ENCODE measurements at places on chromosomes 13 and 19.

- DNase-seq = peak; percentile 57
Observed at GRCh38 chr13:105817498-105817897, 718.0 kb downstream of the EFNB2 start.

GRCh38 chr13:53447456-53447855 lies 418.8 kb downstream of the OLFM4 start:
- DNase-seq = no peak

DNA sequence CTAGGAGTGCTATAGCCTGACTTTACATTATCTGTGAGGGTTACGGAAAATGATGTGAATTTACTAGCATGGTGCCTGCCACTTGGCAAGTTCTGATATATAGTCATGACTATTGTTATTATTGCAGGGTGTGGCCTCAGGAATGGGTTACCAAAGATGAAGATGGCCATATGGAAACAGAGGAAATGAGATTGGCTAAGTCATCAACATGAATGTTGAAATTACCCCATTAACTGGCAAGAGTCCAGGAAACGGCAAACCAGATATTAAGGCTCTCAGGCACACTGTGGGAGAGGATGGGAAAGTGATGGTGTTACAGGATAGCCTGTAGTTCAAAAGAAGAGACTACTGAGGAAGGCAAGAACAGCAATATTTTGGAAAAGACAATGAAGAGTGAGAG lies 183.3 kb downstream of the KCNRG start:
- DNase-seq = peak; percentile 63

- no peak for DNase-seq
Observed at GRCh38 chr19:7450243-7451223, 38.3 kb downstream of the PEX11G start.

DNA sequence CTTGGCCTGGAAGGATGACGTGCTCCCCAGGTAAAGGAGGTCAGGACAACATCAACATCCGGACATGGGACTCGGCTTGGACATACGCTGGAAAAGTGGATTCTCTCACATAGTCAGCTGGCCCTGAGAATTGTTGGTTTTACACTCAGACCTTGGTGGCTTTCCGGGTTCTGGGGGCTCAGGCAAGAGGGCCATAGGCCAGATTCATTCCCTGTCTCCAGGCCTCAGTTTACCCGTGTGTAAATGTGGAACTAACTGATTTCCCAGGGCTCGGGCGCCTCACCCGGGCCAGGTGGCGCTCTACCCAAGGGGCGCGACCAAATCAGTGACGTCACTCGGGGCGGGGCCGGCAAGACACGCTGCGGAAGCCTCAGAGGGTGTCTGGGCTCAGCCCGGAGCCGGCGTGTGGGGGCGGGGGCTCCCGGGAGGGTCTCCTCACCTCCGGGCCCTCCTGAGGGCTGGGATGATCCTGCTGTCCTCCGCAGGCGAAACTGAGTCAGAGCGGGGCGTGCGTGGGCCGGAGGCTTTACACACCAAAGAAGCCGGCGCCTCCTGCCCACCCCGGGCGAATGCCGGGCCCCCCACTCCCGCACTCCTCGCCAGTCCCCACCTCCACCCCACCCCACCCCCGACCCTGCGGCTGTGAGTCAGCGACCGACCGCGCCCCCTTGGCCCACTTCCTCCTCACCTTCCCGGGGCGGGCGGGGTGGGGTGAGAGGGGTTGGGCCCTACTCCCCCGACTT lies 862 bp upstream of the VASP start:
- peak; percentile 86 for DNase-seq

- DNase-seq = no peak
Observed at GRCh38 chr19:5268801-5269200, 71.8 kb downstream of the PTPRS start.

- DNase-seq = no peak
Observed at GRCh38 chr19:1274852-1275259, 474 bp upstream of the FAM174C start.

DNA sequence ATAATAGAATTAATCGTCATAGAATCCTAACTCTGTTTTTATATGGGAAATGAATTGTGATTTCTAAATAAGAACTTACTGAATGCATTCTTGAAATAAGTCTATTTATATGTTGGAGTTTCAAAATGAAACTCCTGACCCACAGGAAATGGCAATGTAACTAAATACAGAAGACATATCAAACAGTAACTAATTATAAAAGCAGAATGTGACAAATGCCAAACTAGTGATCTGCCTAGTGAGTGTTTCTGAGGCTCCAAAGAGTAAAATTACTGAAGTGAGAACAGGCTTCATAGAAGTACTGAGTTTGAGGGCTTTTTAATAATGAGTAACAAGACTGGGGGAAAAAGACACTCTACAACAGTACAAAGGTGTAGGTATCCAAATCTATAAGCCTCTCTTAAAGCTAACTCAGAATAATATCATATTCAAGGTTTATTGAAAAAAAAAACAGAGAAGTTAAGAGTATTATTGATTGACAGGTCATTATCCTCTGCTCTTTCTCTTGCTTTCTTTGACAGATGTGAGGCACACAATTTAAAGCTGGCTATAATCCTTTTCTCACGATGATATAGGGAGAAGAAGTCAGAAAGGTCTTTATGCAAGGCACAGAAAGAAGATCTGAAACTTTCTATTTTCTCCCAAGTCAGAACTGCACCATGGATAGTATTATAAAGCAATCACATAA lies 17.4 kb upstream of the ATXN8OS start:
- DNase-seq = no peak

- DNase-seq = no peak
Observed at GRCh38 chr13:80463673-80464352, 122.9 kb upstream of the SPRY2 start.

- DNase-seq = no peak
Observed at GRCh38 chr19:16325641-16326400, 1.2 kb downstream of the KLF2 start.

DNA sequence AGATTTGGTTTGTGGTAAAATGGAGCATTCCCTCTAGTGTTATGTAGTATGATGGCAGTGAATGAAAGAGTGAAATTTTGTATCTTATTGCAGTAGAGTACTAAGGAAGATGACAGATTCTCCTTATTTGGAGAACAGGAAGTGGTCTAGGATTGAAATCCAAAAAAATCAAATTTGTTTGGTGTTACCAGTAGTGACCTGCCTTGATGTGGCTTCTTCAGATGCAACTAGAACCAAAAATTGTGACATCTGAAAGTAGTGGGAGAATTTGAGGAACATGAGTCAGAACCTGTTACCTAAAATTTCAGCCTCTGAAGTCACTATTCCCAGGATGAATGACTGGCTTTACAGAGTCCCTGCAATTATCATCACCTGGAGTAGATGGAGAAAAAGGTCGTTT lies 165.9 kb downstream of the KLF5 start:
- no peak for DNase-seq

GRCh38 chr13:32228330-32229041 lies 86.7 kb downstream of the ZAR1L start:
- DNase-seq = peak; percentile 5

GRCh38 chr19:39064405-39064804 lies 19.8 kb upstream of the ACP7 start:
- DNase-seq = no peak

GRCh38 chr13:44437356-44438233 lies 64.0 kb downstream of the SERP2 start:
- no peak for DNase-seq

- DNase-seq = peak; percentile 77
Observed at GRCh38 chr13:76379341-76380105, 506.7 kb downstream of the KCTD12 start.

GRCh38 chr19:3499738-3500428 lies 591 bp downstream of the DOHH start:
- no peak for DNase-seq

GRCh38 chr19:17948931-17949930 lies 16.4 kb downstream of the CCDC124 start:
- no peak for DNase-seq

DNA sequence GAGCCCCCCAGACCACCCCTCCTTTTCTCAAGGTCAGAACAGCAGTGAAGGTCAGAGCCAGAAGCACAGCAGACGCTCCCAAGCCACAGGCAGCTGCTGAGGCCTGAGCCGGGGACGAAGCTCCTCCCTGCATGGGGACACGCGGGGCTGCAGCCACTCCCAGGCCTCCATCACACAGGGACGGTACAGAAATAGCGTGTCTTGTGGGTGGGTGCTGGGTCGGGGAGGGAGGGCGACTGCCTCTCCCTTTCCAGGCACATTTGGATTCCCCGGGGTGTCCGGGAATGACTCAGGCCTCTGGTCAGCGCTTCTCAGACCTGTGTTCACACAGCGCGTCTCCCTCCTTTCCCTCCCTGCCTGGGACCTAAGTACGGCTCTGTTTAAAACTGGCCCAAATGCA lies 33.2 kb downstream of the RASA3 start:
- no peak for DNase-seq

DNA sequence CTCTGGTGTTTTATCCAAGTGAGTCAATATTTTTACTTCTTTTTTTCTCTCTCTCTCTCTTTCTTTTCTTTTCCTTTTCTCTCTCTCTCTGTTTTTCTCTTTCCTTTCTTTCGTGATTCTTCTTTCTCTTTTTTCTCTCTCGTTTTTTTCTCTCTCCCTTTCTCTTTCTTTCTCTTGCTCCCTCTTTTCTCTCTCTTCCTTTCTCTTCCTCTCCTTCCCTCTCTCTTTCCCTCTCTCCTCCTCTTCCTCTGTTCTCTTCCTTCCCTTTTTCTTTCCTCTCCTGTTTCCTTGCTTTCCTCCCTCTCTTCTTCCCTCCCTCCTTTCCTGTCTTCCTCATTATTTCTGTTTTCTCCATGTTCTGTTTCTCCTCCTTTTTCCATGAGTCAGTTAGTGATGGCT lies 641.5 kb downstream of the FGF9 start:
- no peak for DNase-seq

- no peak for DNase-seq
Observed at GRCh38 chr19:3132971-3133792, 2.7 kb upstream of the GNA15 start.

DNA sequence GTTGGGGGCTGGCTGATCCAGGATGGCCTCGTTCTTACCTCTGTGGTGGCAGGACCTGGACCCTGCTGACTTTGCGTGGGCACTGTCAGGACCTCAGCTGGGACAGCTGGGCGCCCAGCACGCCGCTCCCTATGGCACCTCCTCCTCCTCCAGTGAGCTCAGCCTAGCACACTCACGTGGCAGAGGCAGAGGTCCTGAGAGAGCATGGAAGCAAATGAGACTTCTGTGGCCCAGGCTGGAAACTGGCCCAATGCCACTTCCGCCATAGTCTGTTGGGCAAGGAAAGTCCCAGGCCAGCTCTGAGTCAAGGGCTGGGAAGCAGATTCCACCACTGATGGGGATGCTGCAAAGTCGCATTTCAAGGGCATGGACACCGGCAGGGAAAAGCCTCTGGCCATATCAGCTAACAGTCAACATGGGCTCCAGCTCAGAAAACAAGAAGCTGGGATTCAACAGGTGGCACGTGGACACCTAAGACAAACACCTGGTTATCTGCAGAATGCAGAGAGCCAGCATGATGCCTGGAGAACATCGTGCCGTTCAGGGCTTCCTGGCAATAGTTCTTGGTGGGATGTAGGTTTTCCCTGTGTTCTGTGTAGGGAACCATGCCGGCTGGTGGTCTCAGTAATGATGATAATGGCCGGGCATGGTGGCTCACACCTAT lies 16.7 kb downstream of the MYBPC2 start:
- no peak for DNase-seq

- no peak for DNase-seq
Observed at GRCh38 chr13:21673539-21673788, 2.6 kb downstream of the FGF9 start.

GRCh38 chr13:110506859-110507566 lies 54.5 kb downstream of the RAB20 start:
- DNase-seq = no peak

DNA sequence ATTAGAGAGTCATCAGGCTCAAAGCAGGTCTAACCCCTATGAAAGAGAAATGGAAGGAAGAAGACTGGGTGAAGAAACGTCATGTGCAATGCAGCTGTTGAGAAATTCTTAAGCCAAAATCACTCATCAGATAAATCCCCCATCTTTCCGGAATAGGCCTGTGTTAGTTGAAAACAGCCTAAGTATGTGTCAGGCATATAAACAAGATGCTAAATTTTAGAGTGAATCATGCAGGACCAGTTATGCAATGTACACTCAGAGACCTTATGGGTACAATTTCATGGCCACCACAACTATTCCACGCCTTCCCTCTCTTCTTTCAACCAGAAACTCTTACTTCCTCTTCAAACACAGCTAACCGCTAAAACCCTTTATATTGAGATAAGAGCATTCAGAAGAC lies 717.7 kb upstream of the ATXN8OS start:
- no peak for DNase-seq
